ENCODE measurements at places on chromosomes 13 and 19. TPM values are rescaled to one million over a fixed set of nuclear protein-coding genes. Genes with fewer than 3 reads are reported as not detected.
A peak's percentile ranks its signal among the peaks of the same experiment; 100 is the strongest.

DNA sequence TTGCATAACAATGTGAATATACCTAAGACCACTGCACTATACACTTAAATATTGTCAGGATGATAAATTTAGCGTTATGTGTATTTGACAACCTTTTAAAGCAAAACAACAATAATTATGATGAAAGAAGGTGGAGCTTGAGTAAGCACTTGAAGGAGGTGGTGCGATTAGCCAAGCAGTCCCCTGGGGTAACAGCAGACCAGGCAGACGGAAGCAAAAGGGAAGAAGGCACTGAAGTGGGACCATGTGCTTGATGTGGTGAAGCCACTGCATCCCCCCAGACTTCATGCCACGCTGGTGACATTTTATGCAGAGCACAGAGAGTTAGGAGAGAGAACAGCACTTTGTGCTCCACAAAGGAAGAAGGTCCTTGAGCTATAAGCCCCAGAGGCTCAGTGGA is 58.3 kb upstream of the ZNF507 start:
- H3K27me3 ChIP-seq = no peaks in the 10 kb centered on the region
- H3K36me3 ChIP-seq = no peaks in the 10 kb centered on the region
- no peak for DNase-seq
- H3K4me1 ChIP-seq = no peaks in the 10 kb centered on the region

GRCh38 chr13:112845511-112846144 is 123.4 kb upstream of the MCF2L start:
- H3K27ac ChIP-seq = no peak overlapping the region
- peaks cover 60% of the 10 kb centered on the region for H3K36me3 ChIP-seq
- no peak overlapping the region for H3K4me3 ChIP-seq
- DNase-seq = no peak
- H3K4me1 ChIP-seq = no peaks in the 10 kb centered on the region
- H3K27me3 ChIP-seq = no peaks in the 10 kb centered on the region

- DNase-seq = no peak
- H3K27me3 ChIP-seq = no peaks in the 10 kb centered on the region
- no peak overlapping the region for H3K4me3 ChIP-seq
- no peak overlapping the region for H3K27ac ChIP-seq
- H3K36me3 ChIP-seq = no peaks in the 10 kb centered on the region
Observed at GRCh38 chr13:35990196-35990595, 141.0 kb downstream of the DCLK1 start.

DNA sequence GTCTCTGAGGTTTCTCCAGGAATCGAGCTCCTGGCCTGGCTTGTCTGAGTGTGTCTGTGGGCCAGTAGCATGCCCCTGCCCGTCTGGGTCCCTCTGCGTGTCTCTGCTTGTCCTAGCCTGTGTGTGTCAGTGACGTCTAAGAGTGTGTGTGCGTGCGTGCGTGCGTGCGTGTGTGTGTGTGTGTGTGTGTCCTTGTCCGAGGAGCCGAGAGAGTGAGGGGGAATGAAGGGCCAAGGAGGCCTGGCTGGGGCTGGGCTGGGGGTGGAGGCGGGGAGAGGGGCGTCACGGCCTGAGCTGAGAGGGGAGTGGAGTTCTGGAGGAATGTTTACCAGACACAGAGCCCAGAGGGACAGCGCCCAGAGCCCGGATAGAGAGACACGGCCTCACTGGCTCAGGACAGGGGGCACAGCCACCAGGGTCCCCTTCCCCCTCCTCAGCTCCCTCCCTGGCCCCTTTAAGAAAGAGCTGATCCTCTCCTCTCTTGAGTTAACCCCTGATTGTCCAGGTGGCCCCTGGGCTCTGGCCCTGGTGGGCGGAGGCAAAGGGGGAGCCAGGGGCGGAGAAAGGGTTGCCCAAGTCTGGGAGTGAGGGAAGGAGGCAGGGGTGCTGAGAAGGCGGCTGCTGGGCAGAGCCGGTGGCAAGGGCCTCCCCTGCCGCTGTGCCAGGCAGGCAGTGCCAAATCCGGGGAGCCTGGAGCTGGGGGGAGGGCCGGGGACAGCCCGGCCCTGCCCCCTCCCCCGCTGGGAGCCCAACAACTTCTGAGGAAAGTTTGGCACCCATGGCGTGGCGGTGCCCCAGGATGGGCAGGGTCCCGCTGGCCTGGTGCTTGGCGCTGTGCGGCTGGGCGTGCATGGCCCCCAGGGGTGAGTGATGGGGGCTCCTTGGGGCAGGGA is at the start of gene AXL:
Gene AXL, plus strand, starts transcription at position 609 of the 893 bp plus-strand sequence. Its CDS starts 170 bp downstream, at position 779.
- no peaks in the 10 kb centered on the region for H3K36me3 ChIP-seq
- peak within 1 kb of the TSS; percentile 63 for H3K4me3 ChIP-seq
- DNase-seq = peak; percentile 53
- H3K27me3 ChIP-seq = peaks cover 2% of the 10 kb centered on the region

DNA sequence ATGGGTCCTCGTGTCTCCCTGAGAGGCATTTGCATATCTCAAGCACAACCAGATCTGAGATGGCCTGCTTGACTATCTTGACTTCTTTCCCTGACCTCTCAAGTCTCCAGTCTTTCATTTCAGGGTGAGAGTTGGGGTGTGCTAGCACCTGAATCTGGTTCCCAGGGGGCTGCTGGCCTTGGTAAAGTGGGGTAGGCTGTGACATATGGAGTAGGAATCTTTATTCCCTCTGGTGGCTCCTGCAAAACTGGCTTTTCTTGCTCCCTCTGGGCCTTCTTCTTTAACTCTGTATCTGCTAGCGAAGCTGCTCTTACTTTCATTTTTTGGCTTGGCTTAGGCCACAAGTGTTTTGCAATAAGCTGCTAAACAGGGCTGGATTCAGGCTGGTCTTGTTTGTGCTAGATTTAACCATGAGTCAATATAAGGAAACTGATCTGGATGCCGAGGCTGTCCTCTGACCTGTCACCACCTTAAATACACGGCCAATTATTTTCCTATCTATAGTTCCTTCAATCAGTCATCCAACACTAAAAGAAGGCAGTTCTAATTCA is 42.3 kb downstream of the ZNF493 start:
- no peaks in the 10 kb centered on the region for H3K27me3 ChIP-seq
- no peak overlapping the region for H3K4me3 ChIP-seq
- H3K4me1 ChIP-seq = no peaks in the 10 kb centered on the region
- no peak overlapping the region for H3K27ac ChIP-seq

DNA sequence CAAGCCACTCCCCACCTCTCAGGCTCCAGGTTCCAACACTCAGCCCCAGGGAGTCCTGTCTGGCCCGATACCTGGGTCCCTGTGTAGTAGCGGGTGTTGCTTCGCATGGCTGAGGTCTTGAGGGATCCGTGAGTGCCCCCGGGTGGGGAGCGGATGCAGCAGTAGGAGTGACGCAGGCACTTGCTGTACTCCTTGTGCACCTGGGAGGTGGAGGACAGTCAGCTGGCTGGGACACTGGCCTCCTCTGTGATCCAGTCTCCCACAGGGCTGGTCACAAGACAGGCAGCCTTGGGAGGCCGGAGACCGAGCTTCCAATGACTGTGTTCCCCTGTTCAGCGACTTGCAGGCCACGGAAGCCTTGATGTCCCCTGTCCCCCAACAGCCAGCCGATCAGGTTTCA is 16.3 kb upstream of the ASF1B start:
- H3K4me1 ChIP-seq = peaks cover 35% of the 10 kb centered on the region
- peaks cover 47% of the 10 kb centered on the region for H3K36me3 ChIP-seq
- DNase-seq = no peak
- H3K27ac ChIP-seq = no peak overlapping the region

Gene TMC4
- 56.9 TPM for total RNA-seq

Gene GSX1
- total RNA-seq = not detected

Gene NOVA2
- 4.7 TPM for total RNA-seq

Gene DIS3
- total RNA-seq = 7.3 TPM

All from upper lobe of left lung (tissue), 6 donors.